Spinal cord (tissue), 10 donors: ENCODE measurements at places on chromosomes 5 and 9. TPM values are rescaled to one million over a fixed set of nuclear protein-coding genes. Genes with fewer than 3 reads are reported as not detected.

The NR2F1 gene
- 64.5 TPM for total RNA-seq

The ACOT12 gene
- total RNA-seq: 3.8 TPM

The S1PR3 gene
- 26.2 TPM for total RNA-seq

The KCNN2 gene
- total RNA-seq: 27.2 TPM

GRCh38 chr5:179734536-179735164 lies 2.0 kb downstream of the MAML1 start:
- DNase-seq: no peak
- peaks cover 21% of the 10 kb centered on the region for H3K4me1 ChIP-seq
- H3K4me3 ChIP-seq: peak overlapping the region; percentile 78
- peaks cover 7% of the 10 kb centered on the region for H3K36me3 ChIP-seq
- no peak overlapping the region for H3K27ac ChIP-seq

- no peak overlapping the region for H3K4me3 ChIP-seq
- no peak overlapping the region for H3K27ac ChIP-seq
- peaks cover 12% of the 10 kb centered on the region for H3K36me3 ChIP-seq
- no peaks in the 10 kb centered on the region for H3K27me3 ChIP-seq
Measured at GRCh38 chr9:112149211-112149610, 25.9 kb downstream of the SUSD1 start.

DNA sequence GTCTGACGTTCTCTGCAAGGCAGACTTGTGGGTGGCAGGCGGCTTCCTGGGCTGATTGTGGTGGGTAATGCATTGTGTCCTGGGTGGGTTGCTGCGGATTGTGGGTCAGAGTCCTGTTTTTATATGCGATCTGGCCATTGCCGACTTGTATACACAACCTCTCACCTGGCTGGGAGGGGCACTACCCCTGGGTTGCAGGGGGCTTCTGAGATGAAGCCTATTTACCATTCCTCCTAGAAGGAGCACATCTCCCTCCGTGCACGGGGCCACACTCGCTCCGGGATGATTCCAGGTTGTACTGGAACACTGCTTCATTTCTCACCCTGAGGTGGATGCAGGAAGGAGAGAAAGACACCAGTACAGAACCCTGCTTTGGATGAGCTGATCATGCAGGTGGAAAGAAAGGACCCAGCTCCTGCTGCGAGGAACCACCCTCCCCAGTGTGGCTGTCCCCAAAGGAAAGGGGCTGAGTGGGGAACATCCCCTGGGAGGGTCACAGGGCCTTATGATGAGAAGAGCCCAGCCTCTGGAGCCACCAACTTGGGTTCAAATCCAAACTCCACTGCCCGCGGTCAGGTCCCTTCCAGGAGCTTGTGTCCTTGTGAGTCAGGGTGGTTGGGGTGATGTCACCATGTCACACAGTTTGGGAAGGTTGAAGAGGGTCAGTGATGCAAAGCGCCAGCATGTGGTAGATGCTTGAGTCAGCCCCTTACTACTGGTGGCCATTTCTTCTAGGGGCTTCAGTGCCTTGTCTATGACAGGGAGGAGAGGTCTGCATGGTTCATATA lies 151.8 kb upstream of the COL5A1 start:
- H3K27ac ChIP-seq: no peak overlapping the region
- peaks cover 23% of the 10 kb centered on the region for H3K4me1 ChIP-seq
- DNase-seq: no peak
- H3K36me3 ChIP-seq: no peaks in the 10 kb centered on the region

DNA sequence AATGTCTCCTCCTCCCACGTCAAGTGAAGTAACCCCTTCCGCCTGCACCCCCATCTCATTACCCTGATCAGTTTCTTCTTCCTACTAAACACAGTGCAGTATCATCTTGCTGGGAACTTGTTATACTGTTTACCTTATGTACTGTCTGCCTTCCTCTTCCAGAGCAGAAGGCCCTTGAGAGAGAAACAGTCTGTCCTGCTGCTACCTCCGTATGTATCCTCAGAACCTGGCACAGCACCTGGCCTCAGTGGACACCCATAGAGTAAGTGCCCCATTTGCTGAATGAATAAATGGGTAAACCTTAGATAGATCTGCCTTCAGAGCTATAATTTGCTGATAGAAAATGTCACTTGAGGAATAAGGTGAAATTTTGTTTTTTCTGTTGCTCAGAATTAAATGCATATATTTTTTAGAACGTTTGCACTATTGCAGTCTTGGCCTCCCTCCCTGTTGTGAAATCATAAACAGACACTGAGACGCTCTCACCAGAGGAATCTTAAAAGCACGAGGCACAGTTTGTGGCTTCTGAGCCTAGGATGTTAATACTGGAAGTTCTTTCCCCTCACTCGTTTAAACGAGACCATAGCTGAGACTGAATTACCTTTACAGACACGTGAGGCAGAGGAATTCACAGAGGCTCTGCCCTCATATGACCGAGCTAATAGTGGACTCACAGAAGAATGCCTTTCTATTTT lies 223.1 kb upstream of the DAP start:
- H3K36me3 ChIP-seq: peaks cover 7% of the 10 kb centered on the region
- no peaks in the 10 kb centered on the region for H3K27me3 ChIP-seq
- H3K27ac ChIP-seq: no peak overlapping the region
- no peak overlapping the region for H3K4me3 ChIP-seq
- DNase-seq: no peak
- H3K4me1 ChIP-seq: peaks cover 20% of the 10 kb centered on the region

DNA sequence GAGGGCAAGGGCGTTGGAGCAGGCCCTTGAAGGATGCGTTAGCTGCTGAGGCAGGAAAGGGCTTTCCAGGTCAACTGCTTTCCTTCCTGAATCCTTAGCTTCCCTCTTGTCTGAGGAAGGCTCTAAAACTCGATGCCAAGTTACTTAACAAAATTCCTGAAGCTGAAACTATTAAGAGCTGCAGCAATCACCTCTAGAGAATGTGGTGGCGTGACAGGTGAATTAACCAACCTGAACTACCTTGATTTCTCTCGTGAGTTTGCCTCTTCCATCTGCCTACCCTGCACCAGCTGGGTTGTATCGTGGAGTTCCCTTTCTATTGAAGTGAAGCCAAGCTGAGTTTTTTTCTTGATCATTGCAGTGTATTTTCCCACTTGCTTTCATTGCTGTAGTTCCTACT lies 96.1 kb downstream of the PDE8B start:
- no peaks in the 10 kb centered on the region for H3K27me3 ChIP-seq
- peaks cover 3% of the 10 kb centered on the region for H3K4me1 ChIP-seq
- DNase-seq: no peak
- no peaks in the 10 kb centered on the region for H3K36me3 ChIP-seq
- H3K27ac ChIP-seq: no peak overlapping the region

- H3K4me3 ChIP-seq: no peak overlapping the region
- DNase-seq: no peak
- no peaks in the 10 kb centered on the region for H3K4me1 ChIP-seq
Measured at GRCh38 chr5:72486371-72486770, 20.8 kb downstream of the ZNF366 start.

DNA sequence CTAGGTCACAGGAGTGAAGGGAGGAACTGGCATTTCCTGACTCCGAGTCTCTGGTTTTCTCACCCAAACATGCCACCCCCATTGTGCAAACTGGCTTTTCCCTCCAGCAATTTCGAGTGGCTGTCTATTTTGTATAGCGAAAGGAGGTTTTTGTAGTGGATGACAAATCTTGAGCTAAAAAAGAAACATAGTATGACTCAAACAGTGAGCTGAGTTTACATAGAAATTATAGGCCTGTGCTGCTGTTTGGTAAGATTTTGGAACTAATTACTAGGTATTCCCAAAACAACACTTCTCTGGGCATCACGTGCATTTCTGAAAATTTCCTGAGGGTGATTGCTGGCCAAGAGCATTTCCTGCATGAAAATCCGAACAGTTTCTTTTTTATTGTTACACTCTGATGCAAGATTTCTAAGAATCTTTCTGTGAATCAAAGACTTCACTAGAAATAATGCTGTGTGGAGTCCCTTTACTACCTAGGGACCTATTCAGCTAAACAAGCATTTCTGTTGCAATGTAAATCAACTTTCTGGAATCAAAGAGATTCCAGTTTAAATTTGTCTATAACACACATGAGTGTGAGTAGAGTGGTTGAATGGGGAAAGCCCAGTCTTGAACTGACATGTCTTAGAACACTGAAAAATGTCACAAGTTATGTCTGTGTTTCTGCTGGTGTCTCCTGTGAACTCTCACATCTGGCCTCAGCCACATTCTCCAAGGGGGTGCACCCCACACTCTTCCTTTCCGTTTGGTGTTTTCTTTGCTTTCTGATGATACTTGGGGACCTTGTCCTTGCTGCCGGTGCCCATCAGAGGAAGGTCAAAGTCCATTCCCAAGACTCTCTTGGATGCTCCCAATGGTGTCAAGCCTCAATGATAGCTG lies 33.3 kb upstream of the DAPK1 start:
- H3K4me1 ChIP-seq: no peaks in the 10 kb centered on the region
- no peak for DNase-seq
- no peaks in the 10 kb centered on the region for H3K36me3 ChIP-seq

DNA sequence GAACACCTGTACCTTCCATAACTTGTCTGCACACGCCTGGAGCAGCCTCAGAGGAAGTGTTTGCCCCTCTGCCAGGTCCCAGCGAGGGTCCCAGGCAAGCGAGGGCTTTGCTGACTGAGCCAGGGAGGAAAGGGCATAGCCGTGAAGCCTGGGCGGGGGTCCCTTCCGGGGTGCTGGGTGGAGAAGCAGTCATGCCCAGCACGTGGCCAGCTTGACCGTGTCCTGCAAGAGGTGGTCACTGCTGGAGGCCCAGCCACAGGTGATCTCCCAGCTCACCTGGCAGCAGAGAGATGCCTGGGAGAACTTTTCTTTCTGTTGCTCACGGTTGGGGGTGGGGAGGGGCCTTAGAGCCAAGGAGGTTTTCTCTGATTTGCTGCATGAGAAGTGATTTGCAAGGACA lies 195.3 kb downstream of the CACNA1B start:
- no peak for DNase-seq
- peaks cover 6% of the 10 kb centered on the region for H3K4me1 ChIP-seq
- H3K27ac ChIP-seq: no peak overlapping the region
- no peaks in the 10 kb centered on the region for H3K27me3 ChIP-seq
- H3K4me3 ChIP-seq: no peak overlapping the region
